ENCODE measurements at places on chromosomes 6 and 20.
A peak's percentile ranks its signal among the peaks of the same experiment; 100 is the strongest.

- no peak for DNase-seq
Observed at GRCh38 chr6:160419488-160419887, 71.3 kb downstream of the SLC22A3 start.

GRCh38 chr6:116633685-116634084 lies 17.4 kb downstream of the RSPH4A start:
- DNase-seq: no peak

GRCh38 chr6:83603551-83603950 lies 91.2 kb downstream of the PRSS35 start:
- no peak for DNase-seq

DNA sequence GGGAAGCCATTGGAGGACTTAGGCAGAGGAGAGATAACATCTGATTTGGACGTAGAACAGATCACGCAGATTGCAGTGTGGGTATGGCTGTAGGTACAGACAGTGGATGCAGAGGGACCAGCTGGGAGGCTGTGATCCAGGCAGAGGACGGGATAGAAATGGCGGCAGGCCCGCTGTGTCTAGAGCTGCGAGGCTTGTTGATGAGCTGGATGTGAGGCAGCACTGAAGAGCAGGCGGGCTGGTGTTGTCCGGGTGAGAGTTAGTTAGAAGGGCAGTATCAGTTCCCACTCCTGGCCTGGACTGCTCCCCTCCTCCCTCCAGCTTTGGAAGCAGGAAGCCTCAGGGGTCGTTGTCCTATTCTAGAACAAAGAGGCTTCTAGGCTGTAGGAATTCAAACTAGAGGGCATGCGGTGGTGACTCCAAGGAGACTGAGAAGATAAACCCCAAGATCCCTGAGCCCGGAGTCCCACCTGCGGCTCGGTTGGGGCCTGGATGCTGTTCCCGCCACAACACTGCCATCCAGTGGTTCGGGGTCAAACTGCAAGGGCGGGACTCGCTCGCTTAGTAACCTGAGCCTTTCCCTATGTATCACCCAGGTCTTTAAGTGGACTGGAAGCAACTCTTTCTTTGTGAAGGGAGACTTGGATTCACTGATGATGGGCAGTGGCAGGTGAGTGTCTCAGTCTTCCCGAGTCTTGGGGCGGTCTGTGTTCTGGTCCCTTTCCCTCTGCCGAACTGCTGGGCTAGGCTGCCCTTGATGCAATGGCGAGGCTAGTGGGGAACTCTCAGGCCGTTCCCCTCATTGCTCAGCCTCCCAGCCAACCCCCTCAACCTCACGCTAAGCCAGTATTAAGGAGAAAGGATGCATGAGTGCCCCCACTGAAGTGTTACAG lies 11.2 kb downstream of the TLDC2 start:
- DNase-seq: peak; percentile 71

DNA sequence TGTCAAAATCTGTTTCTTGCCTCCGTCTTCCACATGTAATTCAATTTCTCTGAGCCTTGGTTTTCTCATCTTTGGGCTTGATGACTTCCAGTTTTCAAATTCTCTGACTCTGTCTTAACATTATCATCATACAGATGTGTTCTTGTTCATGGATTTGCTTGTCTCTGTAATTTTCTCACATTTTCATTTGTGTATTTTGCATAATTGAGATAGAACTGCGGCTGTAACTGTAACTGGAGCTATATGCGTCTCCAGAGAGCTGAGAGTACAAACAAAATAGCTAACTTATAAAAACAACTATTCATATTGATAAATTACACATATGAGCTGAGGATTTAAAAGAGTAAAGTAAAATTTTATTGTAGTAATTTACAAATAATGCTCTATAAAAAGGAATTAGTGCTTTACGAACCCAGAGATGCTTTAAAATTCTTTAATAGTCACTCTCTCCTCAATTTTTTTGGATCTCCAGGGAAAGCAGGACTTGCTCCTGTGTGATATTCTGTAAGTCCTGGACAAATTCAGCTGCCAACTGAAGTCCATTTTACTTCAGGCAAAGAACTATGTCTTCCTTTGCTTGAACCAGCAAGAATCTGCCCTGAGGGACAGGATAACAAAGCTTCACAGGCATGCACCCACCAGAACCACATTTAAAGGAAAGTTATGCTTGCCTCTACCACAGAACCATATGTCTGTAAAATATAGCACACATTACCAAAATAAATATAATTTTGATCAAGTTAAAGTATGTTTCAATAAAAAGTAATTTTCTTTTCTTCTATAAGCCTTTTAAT lies 288.3 kb downstream of the KHDC1L start:
- no peak for DNase-seq

- no peak for DNase-seq
Observed at GRCh38 chr6:148577687-148578488, 168.9 kb upstream of the UST start.

DNA sequence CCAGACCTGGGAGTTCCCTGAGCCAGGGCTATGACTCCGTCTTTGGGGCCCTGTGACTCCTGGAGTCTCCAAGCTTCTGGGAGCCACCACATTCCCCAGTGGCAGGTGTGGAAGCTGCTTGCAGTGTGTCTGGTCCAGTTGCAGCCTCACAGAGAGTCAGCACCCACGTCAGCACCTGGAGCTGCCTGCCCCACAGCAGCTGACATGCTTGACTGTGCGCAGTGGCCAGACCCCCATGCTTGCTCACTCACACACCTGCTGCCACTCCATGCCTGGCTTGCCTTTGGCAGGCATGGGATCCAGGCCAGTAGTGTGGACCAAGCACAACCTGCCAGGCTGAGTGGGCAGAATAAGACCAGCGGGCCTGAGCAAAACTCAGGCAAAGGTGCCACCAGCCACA lies 31.0 kb upstream of the ASIP start:
- DNase-seq: no peak

- no peak for DNase-seq
Observed at GRCh38 chr20:62576815-62577489, 65.4 kb upstream of the SLCO4A1 start.

- no peak for DNase-seq
Observed at GRCh38 chr6:157596886-157597285, 215.9 kb downstream of the ZDHHC14 start.

DNA sequence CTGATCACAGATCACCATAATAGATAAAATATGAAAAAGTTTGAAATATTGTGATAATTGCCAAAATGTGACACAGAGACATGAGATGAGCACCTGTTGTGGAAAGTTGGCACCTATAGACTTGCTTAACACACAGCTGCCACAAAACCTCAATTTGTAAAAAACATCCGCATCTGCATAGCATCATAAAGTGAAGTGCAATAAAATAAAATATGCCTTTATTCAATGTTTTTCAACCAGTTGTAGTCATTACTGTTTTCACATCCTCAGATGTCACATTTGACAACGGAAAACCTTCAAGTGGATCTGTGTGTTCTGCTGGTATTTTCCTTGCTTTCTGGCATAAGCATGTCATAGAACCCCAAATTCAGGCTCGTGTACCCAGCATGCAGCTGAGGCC lies 50.2 kb upstream of the IFNGR1 start:
- DNase-seq: no peak

GRCh38 chr6:136471372-136471771 lies 78.8 kb downstream of the MAP7 start:
- no peak for DNase-seq

- no peak for DNase-seq
Observed at GRCh38 chr20:1663917-1664316, 6.3 kb upstream of the SIRPG start.

DNA sequence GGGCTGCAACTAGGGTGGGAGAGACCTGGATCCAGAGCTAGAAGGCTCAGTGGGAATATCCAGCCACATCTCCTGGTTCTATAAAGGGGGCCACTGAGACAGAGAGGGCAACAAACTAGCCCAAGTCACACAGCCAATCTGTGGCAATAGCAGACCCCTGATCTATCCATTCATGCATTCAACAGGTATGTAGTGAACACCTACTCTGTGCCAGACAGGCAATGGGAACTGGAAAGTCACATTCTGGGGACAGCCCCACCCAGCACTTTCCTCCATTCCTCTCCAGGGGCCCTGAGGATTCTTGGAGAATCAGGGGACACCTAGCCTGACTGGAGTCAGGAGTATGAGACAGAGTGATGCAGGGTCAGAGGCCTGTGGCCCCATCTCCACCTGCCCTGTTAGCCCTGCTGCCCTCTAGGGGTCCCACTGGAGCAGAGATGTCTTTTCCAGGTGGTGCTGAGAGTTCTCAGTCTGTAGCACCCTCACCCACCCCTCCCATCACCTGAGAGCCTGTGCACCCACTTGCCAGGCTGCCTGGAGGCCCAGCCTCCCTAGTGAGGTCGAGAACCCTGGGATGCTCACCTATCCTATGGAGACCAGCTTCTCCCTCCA lies 13.6 kb downstream of the BPIFA2 start:
- DNase-seq: no peak

GRCh38 chr6:33172688-33173534 lies 19.4 kb downstream of the COL11A2 start:
- no peak for DNase-seq

DNA sequence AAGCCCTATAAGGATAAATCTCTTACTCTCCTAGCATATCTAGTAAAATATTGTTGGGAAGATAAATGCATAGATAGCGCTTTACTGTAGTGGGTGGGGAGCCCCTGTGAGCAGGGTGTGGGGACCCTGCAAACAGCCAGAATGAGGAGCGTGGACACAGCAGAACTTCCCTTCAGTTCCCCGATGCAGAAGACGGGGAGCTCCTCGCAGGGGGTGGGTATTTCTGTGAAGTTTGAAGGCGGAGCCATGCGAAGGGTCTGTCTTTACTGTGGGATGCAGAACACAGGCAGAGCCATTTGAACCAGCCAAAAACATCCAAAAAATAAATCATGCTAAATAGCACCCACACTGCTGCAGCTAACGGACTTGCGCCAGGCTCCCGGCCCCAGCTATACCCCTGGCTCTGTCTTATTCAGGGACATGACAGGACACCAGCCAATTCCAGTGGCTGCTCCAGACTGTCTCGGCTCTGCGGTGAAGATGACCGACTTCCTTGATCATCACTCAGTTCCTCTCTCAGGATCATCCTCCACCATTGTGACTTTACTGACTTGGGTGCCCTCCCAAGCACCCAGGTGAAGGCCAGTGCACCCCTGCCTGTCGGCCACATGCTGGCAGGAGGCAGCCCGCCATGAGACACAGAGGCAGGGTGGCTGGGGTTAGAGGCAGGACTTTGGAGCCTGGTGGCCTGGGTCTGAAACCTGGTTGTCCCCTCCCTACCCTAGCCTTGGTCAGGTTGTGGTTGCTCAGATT lies 134.5 kb downstream of the SMOC2 start:
- DNase-seq: no peak

- no peak for DNase-seq
Observed at GRCh38 chr6:25476126-25476525, 175.9 kb upstream of the SCGN start.

DNA sequence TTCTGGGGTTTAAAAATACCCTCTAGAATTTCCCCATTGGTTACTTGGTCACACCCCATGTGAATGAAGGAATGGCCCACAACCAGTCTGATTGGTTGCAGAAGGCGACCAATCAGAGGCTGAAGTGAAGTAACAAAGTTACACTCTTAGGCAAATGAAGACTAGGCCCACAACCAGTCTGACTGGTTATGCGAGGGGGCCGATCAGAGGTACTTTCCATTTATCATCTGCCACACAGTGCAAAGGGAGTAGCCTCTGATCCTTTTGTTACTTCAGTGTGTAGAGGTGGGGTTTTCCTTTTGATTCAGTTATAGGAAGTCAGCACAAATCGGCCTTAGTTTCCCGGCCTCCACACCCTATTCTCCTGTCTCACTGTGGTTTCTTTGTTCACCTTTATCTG lies 61.2 kb upstream of the SGK1 start:
- DNase-seq: no peak

DNA sequence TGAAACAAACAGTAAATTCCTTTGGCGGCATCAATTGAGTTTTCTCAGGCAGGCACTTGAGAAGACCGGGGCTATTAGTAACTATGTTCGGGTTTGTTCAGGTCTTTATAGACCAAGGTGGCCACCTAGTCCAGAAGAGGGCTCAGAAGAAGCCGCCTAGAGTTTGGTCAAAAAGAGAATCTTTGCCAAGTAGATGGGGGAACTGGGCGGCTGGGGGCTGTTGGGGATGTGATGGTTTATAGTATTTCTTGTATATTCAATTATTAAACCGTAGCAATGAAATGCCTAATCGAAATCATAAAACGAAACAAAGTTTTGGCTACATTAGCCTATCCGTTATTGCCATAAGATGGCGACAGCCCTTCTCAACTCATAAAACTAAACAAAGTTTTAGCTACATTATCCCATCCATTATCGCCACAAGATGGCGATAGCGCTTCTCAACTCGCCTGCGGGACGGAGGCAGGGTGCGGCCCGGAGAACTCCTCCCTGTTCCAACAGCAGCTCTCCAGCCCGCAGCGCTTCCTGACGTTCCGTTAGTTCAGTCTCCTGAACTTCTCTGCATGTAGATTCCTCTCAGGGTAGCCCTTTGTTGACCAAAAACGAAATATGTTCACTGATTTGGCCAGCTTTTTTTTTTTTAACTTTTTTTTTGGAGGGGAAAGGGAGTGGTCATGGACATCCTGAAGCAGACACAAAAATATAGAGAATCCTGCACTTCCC lies 120.5 kb upstream of the PRSS16 start:
- DNase-seq: peak; percentile 62

- no peak for DNase-seq
Observed at GRCh38 chr20:40711079-40711478, 22.0 kb upstream of the MAFB start.

- no peak for DNase-seq
Observed at GRCh38 chr6:140105857-140106256, 731.4 kb upstream of the CITED2 start.

DNA sequence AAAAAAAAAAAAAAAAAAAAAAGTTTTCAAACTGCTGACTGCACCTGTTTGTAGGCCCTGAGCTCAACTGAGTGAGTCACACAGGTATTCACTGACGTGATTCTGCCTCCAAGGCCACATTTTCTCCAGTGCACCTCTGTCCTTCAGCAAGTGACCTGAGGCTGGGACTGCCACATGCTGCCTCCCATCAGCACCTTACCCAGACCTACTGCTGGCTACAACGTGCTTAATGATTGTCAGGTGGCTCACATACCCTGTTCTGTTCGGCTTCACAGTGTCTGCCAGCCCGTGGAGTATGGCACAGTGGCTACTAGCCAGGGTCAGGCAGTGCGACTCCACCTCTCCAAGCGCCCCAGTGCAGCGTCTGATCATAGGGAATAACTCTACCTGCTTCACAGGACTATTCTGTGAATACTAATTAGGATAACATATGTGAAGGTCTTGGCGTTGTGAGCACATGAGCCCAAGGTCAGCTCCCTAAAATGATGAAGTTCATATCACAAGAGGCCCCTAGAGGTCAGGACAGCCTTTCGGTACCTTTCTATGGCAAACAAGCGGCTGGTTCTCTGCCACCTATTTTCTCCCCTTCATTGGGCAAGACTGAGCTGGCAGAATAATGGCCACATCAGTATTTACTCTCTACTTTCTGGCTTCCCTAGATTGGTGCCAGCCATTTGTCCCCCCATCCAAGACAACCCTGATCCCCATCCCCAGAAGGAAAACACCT lies 28.1 kb downstream of the RIPOR3 start:
- no peak for DNase-seq

Measured in activated naive CD4-positive, alpha-beta T cell (primary cell).